DND-41 (cell line): ENCODE measurements at places on chromosomes 1 and 21.

DNA sequence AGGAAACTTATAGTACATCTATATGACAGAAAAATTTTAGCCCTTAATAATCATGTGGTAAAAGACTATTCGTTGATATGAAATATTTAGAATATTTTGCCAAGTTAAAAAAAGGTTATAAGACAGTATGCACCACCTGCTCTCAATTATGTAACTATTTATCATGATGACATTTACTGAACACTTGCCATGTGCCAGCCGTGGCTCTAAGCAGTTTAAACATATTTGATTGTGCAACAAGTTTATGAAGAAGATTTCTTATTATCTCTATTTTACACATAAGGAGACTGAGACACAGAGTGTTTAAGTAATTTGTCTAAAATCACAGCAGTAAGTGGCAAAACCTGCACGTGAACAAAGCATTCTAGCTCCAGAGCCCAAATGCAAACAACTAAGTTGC is 199.3 kb upstream of the JUN start:
- DNase-seq, result no peak
- no peak overlapping the region for H3K4me3 ChIP-seq
- H3K36me3 ChIP-seq, result no peaks in the 10 kb centered on the region
- no peaks in the 10 kb centered on the region for H3K27me3 ChIP-seq
- no peak overlapping the region for H3K27ac ChIP-seq

- H3K27me3 ChIP-seq, result no peaks in the 10 kb centered on the region
- H3K27ac ChIP-seq, result no peak overlapping the region
- no peaks in the 10 kb centered on the region for H3K4me1 ChIP-seq
- DNase-seq, result no peak
These were observed 364.8 kb upstream of the ESRRG start for GRCh38 chr1:217088011-217088410.

DNA sequence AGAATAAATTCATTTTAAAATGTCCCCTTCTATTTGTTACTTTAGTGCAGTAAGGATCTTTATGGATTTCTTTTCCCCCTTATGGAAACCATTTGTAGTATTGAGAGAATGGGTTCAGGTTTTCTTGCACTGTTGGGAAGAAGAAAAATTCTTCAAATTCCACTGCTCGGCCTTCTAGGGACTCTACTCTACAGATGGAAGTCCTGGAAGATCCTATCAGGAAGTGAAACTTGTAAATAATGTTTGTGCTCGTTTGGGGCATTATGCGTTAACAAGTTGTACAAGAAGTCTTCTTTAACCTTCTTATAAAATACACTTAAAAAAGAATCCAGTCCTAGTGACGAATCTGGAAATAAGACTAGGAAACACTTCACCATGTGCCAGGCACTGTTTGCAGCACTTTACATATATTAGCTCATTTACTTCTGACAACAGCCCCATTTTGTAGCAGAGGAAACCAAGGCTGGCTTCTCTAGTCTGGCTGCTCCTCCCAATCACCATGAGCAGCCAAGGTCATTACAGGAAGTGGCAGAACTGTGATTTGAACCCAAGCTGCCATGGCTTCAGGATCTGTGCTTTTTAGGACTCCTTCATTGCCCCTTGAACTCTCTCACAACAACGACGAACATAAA is 11.8 kb downstream of the LRRC8D start:
- H3K4me1 ChIP-seq, result no peaks in the 10 kb centered on the region
- H3K27ac ChIP-seq, result no peak overlapping the region
- H3K27me3 ChIP-seq, result no peaks in the 10 kb centered on the region
- no peak for DNase-seq
- peaks cover 3% of the 10 kb centered on the region; the same call in 1 of the 2 replicates for H3K36me3 ChIP-seq

GRCh38 chr21:38493549-38494250 is 4.6 kb downstream of the ERG start:
- H3K27ac ChIP-seq, result no peak overlapping the region
- no peak for DNase-seq
- H3K4me3 ChIP-seq, result no peak overlapping the region
- H3K36me3 ChIP-seq, result no peaks in the 10 kb centered on the region
- H3K4me1 ChIP-seq, result no peaks in the 10 kb centered on the region

DNA sequence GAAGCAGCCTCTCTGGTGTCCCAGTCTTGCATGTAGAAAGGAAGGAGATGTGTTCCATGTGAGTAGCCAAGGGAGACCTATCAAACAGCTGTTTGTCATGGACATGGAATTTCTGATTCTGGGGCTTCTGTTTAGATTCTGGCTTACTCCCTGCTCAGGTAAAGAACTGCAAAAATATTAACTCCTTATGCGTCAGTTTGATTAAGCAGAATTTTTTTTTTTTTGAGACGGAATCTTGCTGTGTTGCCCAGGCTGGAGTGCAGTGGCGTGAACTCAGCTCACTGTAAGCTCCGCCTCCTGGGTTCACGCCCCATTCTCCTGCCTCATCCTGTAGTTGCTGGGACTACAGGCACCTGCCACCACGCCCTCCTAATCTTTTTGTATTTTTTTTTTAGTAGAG is 6.8 kb downstream of the ARV1 start:
- no peak overlapping the region for H3K4me3 ChIP-seq
- H3K36me3 ChIP-seq, result peaks cover 23% of the 10 kb centered on the region
- H3K27ac ChIP-seq, result no peak overlapping the region
- no peaks in the 10 kb centered on the region for H3K27me3 ChIP-seq
- no peak for DNase-seq

GRCh38 chr1:3115275-3116149 is 46.5 kb downstream of the PRDM16 start:
- no peak overlapping the region for H3K27ac ChIP-seq
- no peaks in the 10 kb centered on the region for H3K36me3 ChIP-seq
- H3K27me3 ChIP-seq, result no peaks in the 10 kb centered on the region
- H3K4me3 ChIP-seq, result no peak overlapping the region
- no peaks in the 10 kb centered on the region for H3K4me1 ChIP-seq

DNA sequence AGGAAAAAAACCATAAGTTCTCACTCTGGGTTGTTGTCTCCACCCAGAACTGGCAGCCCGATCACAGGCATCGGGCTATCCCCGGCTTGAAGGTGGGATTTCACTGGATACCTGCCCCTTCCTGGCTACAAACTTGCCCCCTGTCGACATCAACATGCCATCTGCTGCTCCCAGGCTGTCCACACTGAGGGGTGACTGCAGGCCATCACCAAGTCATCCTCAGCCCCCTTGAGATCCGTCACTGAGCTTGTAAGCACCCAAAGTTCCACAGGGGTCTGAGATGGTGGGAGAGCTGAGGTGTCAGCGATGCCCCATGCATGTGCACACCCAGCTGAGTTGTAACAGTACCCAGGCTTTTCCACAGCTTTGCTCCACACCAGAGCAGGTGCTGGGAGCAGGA is 211.0 kb downstream of the AMY1C start:
- no peaks in the 10 kb centered on the region for H3K36me3 ChIP-seq
- H3K27ac ChIP-seq, result no peak overlapping the region

- H3K27me3 ChIP-seq, result no peaks in the 10 kb centered on the region
- H3K36me3 ChIP-seq, result no peaks in the 10 kb centered on the region
- no peak for DNase-seq
- H3K4me3 ChIP-seq, result no peak overlapping the region
- H3K4me1 ChIP-seq, result no peaks in the 10 kb centered on the region
These were observed 28.8 kb upstream of the SPATA6 start for GRCh38 chr1:48500541-48501450.

- no peaks in the 10 kb centered on the region for H3K4me1 ChIP-seq
- H3K36me3 ChIP-seq, result 0 out of 2 replicates have a peak, but pooled peaks cover 3% of the 10 kb centered on the region
- H3K27ac ChIP-seq, result no peak overlapping the region
- no peak overlapping the region for H3K4me3 ChIP-seq
These were observed 12.0 kb upstream of the PRDM15 start for GRCh38 chr21:41891132-41891531.

DNA sequence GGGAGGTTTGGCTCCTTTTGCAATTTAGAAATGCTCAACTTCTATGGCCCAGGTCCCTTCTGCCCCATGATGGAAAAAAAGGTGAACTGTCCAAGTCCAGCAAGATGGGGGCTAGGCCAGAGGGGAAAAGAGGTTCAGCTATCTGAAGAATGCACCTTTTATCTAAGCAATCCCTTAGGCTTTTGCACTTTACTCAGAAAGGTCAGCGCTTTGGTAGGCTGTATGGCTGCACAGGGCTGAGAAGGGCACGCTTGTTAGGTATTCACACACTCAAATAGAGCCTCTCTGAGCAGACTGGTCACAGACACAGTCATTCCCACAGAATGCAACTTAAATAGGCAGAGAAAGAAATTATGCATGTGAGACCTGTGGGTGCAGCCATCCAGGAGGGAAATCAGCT is 31.0 kb downstream of the KANK4 start:
- no peak overlapping the region for H3K4me3 ChIP-seq
- no peak for DNase-seq
- H3K36me3 ChIP-seq, result no peaks in the 10 kb centered on the region
- H3K27ac ChIP-seq, result no peak overlapping the region

DNA sequence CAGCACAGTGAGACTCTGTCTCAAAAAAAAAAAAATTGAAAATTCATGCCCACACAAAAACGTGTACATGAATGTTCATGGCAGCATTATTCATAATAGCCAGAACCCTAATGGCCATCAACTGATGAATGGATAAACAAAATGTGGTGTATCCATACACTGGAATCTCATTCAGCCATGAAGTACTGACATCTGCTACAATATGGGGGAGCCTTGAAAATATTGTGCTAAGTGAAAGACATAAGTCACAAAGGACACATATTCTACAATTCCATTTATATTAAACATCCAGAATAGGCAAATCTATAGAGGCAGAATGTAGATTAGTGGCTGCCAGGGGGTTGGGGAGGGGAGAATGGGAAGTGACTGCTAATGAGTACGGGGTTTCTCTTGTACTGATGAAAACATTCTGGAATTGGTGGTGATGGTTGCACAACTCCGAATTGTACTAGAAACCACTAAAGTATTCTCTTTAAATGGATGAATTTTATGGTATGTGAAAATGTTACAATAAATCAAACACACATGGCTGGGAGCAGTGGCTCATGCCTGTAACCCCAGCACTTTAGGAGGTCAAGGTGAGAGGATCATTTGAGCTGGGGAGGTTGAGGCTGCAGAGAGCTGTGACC is 33.0 kb upstream of the KCNN3 start:
- peaks cover 2% of the 10 kb centered on the region for H3K27me3 ChIP-seq
- H3K4me3 ChIP-seq, result no peak overlapping the region
- H3K36me3 ChIP-seq, result no peaks in the 10 kb centered on the region
- no peak for DNase-seq

DNA sequence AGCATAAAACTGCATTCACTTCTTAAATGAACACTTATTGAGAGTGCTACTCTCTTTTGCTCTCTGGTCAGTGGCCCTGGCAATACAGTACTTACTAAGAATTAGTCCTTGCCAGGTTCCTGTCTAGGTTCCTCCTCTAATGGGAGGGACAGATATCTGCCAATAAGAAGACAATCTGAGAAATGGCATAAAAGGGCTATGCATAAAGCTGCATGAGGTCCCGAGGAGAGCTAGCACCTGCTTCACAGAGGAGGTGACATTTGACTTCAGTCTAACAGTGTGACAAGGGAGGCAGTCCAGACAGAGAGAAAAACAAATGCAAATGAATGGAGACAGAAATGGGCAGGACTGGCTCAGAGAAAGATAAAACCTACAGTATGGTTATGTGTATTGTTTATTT is 357.1 kb upstream of the SGIP1 start:
- H3K4me1 ChIP-seq, result no peaks in the 10 kb centered on the region
- no peaks in the 10 kb centered on the region for H3K36me3 ChIP-seq
- H3K4me3 ChIP-seq, result no peak overlapping the region
- no peak for DNase-seq
- H3K27me3 ChIP-seq, result peaks cover 4% of the 10 kb centered on the region

- H3K27me3 ChIP-seq, result peaks cover 3% of the 10 kb centered on the region
- no peaks in the 10 kb centered on the region for H3K36me3 ChIP-seq
- no peaks in the 10 kb centered on the region for H3K4me1 ChIP-seq
These were observed 2.5 kb downstream of the CDC42BPA start for GRCh38 chr1:227315629-227316346.

DNA sequence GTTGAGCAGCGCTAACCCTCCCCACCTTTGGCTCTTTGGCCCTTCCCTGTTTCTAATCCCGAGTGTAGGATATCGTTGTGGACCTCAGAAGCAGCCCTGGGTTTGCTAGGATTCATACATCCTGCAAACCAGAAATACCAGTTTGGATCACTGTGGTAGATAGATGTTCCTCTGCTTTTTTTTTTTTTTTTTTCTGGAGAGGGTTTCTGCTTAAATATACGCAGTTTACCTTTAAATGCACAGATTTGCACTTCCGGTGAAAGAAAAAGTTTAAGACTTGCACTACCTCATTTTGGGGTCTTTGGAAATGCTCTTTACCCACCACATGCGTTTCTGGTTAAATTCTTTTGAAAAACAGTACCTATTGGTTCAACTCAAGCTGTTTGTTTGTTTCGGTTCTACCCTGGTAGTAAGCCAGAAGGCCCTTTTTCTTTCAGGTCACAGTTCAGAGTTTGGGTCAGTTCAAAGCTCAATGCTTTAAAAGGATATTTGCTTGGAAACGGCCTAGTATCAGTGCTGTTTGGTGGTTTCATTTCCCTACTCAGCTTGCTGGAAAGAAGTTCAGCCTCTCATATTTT is 908 bp downstream of the DDI2 start:
- no peak for DNase-seq
- H3K27ac ChIP-seq, result peak overlapping the region; percentile 76
- H3K4me1 ChIP-seq, result peaks cover 49% of the 10 kb centered on the region
- peaks cover 16% of the 10 kb centered on the region for H3K36me3 ChIP-seq
- peak overlapping the region; percentile 93 for H3K4me3 ChIP-seq
- H3K27me3 ChIP-seq, result no peaks in the 10 kb centered on the region

GRCh38 chr1:119361205-119361604 is 7.4 kb upstream of the HAO2 start:
- H3K27me3 ChIP-seq, result no peaks in the 10 kb centered on the region
- DNase-seq, result no peak
- H3K36me3 ChIP-seq, result no peaks in the 10 kb centered on the region
- no peak overlapping the region for H3K27ac ChIP-seq
- no peaks in the 10 kb centered on the region for H3K4me1 ChIP-seq

- no peak for DNase-seq
- peaks cover 38% of the 10 kb centered on the region for H3K27me3 ChIP-seq
- H3K36me3 ChIP-seq, result no peaks in the 10 kb centered on the region
- no peak overlapping the region for H3K27ac ChIP-seq
- H3K4me3 ChIP-seq, result no peak overlapping the region
These were observed 33.2 kb downstream of the RHOU start for GRCh38 chr1:228768355-228769000.

DNA sequence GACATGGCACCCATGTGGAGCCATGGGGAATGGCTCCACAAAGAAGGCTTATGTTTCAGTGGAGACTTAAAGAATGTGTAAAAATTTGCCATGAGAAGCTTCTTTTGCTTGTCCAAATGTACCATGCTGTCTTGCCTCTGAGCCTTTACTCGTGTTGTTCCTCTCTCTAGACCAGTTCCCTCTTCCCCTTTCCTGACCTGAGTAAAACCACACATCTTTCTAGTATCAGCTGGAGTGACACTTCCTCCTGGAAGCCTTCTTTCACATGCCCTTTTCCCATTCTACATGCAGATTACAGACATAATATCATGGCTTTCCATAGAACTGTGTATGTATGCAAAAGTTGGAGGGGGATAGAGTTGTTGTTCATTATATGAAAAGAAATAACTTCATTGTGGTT is 13.6 kb upstream of the GPX7 start:
- no peaks in the 10 kb centered on the region for H3K4me1 ChIP-seq
- no peak overlapping the region for H3K27ac ChIP-seq
- H3K4me3 ChIP-seq, result no peak overlapping the region
- no peak for DNase-seq
- H3K27me3 ChIP-seq, result no peaks in the 10 kb centered on the region

- H3K4me3 ChIP-seq, result no peak overlapping the region
- H3K36me3 ChIP-seq, result no peaks in the 10 kb centered on the region
- H3K27me3 ChIP-seq, result no peaks in the 10 kb centered on the region
- no peak overlapping the region; the same call in 1 of the 2 replicates for H3K27ac ChIP-seq
- peaks cover 81% of the 10 kb centered on the region for H3K4me1 ChIP-seq
These were observed 28.3 kb downstream of the NEK7 start for GRCh38 chr1:198185146-198185545.

GRCh38 chr1:4128616-4129015 is 228.5 kb upstream of the C1orf174 start:
- H3K36me3 ChIP-seq, result no peaks in the 10 kb centered on the region
- no peak overlapping the region for H3K27ac ChIP-seq
- H3K4me1 ChIP-seq, result no peaks in the 10 kb centered on the region
- no peak overlapping the region for H3K4me3 ChIP-seq
